ENCODE measurements at places on chromosomes 1 and 21.

DNA sequence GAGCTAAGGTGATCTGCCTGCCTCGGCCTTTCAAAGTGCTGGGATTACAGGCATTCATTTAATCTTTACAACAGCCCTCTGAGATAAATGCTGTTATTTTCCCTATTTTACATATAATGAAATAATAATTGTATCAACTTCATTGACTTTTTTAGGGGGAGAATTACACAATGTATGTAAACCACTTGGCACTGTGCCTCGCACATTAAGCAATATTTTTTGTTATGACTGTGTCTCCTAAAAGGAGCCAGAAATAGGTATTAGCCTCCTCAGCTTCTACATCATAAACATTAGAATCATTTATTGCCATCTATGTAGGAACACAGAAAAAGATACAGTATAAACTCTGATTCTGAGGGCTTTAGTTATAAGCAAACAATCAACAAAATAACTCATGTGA lies 1.1 kb upstream of the DNAJC28 start:
- no peak for DNase-seq

DNA sequence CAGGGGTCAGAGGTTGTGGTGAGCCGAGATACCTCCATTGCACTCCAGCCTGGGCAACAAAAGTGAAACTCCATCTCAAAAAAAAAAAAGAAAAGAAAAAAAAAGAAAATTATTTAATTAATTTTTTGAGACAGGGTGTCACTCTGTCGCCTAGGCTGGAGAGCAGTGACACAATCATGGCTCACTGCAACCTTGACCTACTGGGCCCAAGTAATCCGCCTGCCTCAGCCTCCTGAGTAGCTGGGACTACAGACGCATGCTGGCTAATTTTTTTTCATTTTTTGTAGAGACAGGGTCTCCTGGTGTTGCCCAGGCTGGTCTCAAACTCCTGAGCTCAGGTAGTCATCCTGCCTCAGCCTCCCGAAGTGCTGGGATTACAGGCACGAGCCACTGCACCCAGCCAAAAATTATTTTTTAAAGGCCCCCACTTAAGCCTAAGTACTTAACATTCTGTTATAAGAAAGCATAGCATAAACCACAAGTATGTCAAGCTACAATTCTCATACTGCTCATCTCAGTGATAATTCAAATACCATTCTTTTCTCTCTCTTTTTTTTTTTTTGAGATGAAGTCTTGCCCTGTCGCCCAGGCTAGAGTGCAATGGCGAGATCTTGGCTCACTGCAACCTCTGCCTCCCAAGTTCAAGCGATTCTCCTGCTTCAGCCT lies 19.9 kb downstream of the NUCKS1 start:
- DNase-seq = no peak

- DNase-seq = no peak
These were observed 2.8 kb downstream of the EFNA1 start for GRCh38 chr1:155130272-155131006.

DNA sequence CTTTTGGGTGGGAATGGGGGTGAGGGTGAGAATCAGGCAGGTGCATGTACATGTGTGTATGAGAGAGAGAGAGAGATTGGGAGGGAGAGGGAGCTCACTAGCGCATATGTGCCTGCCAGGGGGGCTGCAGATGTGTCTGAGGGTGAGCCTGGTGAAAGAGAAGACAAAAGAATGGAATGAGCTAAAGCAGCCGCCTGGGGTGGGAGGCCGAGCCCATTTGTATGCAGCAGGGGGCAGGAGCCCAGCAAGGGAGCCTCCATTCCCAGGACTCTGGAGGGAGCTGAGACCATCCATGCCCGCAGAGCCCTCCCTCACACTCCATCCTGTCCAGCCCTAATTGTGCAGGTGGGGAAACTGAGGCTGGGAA lies 95.0 kb downstream of the EPHB2 start:
- DNase-seq = no peak

DNA sequence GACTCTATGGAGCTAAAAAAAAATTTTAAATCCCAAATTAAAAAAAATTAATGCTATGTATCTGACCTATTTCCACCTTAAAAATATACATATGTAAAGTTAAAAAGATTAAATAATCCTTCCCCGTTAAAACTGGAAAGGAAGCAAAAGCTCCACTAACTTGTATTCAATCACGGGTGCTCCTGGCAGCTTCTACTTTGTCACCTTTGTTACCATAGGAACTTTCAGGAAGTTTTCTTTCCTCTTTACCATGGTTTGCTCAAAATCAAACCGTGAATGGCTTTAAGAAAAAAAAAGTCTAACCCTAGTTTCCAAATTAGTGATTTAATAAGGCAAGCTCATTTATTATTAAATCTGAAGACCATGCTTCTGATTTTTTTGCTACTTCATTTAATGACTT lies 3.5 kb downstream of the GPATCH2 start:
- no peak for DNase-seq

DNA sequence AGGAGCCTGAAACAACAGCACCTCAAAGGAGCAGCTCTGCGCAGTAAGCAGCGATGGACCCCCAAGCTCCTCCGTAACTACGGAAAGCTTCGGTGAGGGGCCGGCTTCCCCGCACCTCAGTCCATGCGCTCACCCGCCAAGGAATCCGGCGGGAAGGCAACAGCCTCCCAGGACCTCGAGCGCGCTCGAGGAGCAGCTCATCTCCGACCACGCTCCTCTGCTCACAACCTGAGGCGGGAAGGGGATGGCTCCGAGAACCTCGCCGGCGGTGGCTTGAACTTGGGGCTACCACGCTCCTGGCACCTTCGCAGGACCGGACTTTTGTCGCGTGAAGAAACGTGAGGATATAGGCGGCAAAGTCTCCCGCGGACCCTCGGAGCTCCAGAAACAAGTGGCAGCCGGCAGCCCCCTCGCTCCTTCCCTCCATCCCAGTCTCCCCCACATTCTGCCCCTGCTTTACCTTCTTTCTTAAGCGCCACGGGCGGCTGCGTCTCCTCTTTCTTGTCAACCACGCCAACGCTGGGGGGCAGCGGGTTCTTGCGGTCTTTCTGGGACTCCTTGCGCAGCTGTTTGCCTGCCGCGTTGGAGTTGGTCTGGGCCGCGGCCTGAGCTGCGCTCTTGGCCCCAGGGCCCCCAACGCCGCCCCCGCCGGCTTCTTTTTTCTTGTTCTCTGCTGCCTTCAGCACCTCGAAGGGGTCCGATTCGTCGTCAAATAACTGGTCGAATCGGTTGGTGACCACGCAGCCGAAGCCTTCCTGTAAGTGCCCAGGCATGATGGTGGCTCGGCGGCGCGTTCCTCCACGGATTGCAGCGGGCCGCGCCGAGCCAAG lies 459 bp downstream of the SERBP1 start:
- peak; percentile 12 for DNase-seq

DNA sequence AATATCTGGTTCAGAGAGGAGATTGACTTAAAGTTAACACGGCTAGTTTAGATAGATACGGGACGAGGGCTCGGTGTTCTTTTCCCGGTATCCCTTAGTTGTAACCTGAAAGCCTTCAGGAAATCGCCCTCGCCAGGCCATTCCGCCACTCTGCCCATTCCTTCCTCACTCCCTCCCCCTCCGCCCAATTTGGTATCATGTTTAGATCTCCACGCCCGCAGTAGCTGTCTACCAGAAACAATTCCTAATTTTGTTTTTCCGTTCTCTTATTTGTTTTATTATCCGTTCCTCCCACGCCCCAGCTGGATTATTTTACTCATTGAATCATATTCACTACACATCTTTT lies 685 bp upstream of the VAMP4 start:
- DNase-seq = no peak

- no peak for DNase-seq
These were observed 94.1 kb downstream of the CLDN17 start for GRCh38 chr21:30072496-30072895.

DNA sequence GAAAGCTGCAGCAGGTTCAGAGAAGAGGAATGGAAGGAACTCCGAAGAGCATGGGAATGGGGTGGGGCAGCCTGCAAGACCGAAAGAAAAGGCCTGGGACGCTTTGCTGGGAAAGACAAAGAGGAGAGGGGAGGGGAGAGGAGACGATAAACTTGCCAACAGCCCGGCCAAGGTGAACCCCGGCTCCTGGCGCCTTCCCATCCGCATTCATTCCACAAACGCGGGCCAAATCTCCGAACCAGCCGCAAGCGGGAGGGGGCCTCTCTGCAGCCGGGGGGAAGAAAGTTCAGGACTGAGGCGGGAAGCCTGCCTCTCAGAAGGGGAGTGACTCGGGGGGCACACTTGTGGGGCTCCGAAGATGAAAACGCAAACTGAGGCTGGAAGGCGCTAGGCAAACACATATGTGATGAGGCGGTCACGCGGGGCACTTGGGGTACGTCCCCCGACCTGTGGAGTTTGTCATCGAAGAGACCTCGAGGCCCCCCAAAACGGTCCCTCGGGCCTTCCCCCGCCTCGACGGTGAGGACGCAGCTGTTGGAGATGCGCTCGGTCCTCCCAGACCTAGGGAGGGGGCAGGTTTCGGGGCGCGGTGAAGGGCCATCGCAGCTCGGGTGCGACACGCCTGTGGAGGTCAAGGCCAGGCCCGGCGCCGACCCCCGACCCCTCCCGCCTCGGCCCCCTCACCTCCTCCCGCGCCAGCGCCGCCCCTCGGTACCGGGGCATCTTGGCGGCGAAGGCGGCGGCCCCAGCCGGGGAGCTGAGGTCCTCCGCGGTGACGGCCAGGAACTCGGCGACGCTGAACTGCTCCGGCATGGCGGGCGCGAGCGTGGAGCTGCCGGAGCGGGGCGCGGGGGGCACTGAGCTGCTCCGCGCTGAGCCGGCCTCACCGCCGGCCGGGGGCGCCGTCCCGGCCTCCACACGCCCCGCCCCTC lies at the start of gene ASAP3:
ASAP3 (minus strand) TSS at position 859 of the 932 bp plus-strand sequence; CDS start at position 813, 46 bp downstream.
- peak; percentile 40 for DNase-seq

GRCh38 chr1:29639156-29639736 lies 402.9 kb downstream of the PTPRU start:
- no peak for DNase-seq

- DNase-seq = no peak
These were observed 17.3 kb upstream of the ERICH3 start for GRCh38 chr1:74690909-74691308.

GRCh38 chr1:153470707-153471106 lies 10.3 kb upstream of the S100A7 start:
- no peak for DNase-seq

DNA sequence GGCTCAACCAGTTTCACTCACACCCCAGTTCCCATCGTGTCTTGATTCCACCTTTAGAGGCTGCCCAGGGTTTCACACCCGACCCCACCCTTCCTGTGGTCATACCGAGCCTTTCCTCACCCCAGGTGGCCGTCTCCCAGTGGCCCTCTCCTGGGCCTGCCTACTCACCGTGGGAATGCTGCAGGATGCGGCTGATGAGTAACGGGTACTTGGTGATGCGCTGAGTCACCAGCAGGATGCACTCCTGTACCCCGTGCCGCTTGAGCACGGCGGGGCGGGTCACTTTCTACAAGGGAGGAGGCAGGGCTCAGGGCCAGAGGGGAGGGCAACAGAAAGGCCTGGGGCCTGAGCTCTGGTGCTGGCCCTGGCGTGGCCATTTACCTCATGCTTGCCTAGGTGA lies 16.4 kb downstream of the ARHGEF2 start:
- no peak for DNase-seq

- no peak for DNase-seq
These were observed 464.1 kb downstream of the ADGRL2 start for GRCh38 chr1:82264802-82265201.

DNA sequence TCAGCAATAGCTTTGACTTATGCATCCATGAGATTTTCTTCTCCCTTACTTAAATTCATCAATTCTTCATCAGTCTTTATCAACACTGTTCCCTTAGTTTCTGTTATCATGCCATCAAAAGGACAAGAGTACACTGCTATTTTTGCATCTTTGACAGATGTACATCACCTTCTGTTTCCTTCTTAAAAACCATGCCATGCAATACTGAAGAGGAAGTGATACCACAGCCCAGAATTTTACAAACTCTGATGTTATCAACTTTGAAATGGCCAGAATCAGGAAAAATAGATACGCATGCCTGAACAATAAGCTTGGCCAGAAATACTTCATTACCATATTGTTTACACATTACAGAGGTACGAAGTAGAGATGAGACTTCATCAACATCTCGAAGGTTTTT lies 21.1 kb downstream of the FMO5 start:
- DNase-seq = no peak

DNA sequence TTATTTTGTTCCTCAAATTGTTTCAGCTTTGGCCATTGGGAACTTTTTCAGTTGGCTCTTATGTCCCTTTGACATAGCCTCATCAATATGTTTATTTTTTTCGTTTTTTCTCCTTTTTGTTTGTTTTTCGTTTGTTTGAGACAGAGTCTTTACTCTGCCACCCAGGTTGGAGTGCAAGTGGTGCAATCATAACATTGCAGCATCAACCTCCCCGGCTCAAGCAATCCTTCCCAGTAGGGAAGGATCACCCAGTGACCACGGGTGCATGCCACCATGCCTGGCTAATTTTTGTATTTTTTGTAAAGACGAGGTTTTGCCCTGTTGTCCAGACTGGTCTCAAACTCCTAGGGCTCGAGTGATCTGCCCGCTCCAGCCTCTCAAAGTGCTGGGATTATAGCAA lies 8.1 kb downstream of the POLR3GL start:
- no peak for DNase-seq

- DNase-seq = no peak
These were observed 61.0 kb downstream of the IER5 start for GRCh38 chr1:181149326-181150125.

DNA sequence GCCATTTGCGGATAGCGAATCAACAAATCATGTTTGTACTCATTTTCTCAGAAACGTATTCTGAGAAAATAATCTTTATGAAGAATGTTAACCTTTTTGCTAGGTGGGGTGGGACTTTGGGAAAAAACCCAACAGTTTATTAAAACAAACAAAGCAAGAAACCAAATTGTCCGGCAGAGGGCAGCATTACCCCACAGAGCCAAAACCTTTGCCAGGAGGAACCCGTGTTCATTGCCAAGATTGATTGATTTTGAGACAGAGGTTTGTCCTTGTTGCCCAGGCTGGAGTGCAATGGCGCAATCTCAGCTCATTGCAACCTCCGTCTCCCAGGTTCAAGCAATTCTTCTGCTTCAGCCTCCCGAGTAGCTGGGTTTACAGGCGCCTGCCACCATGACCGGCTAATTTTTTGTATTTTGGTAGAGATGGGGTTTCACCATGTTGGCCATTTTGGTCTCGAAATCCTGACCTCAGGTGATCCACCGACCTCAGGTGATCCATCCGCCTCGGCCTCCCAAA lies 70.8 kb upstream of the RHOU start:
- peak; percentile 64 for DNase-seq

- no peak for DNase-seq
These were observed 7.1 kb upstream of the NSUN4 start for GRCh38 chr1:46333300-46334029.

- peak; percentile 43 for DNase-seq
These were observed at the start of gene OLFML2B for GRCh38 chr1:162023547-162024501. TSS of gene OLFML2B (minus strand) at chr1:162023869. CDS start at chr1:162023430, 439 bp downstream.

GRCh38 chr1:232617237-232617636 lies 12.7 kb downstream of the SIPA1L2 start:
- no peak for DNase-seq

DNA sequence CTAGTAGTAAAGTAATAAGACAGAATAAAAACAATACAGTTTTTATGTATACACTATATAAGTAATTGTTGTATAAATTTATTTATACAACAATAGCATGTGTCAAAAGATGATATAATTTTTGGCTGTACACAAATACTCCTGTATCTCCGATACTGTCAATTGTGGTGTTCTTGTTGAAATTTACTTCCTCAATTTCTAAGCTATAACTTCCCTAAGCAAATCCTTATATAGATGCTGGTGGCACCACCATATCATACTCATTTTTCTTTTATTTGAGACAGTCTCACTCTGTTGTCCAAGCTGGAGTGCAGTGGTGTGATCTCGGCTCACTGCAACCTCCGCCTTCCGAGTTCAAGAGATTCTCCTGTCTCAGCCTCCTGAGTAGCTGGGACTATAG lies 141.0 kb upstream of the HP1BP3 start:
- no peak for DNase-seq

All from progenitor cell of endocrine pancreas (in vitro differentiated cells).